KBM-7 (cell line): ENCODE measurements at places on chromosomes 2 and 18.

DNA sequence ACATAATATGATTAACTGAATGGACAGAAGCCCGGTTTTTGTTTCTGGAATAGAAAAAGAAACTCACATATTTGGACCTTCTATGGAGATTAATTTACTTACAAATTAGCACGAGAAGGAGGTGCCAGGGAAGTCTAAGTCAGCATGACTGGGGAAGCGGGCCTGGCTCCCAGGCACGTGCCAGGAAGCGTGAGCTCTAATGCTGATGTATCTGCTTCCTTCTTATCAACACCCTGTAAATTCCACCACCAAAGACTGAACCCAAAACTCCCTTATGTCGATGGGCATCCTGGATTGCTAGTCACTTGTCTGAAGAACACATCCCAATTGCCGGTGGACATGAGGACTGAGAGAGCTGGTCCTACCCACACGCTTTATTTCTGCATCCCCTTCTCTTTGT is 134.5 kb downstream of the GALNT14 start:
- no peak for DNase-seq

- no peak for DNase-seq
Observed at GRCh38 chr18:35982409-35983114, 10.1 kb downstream of the RMP24 start.

DNA sequence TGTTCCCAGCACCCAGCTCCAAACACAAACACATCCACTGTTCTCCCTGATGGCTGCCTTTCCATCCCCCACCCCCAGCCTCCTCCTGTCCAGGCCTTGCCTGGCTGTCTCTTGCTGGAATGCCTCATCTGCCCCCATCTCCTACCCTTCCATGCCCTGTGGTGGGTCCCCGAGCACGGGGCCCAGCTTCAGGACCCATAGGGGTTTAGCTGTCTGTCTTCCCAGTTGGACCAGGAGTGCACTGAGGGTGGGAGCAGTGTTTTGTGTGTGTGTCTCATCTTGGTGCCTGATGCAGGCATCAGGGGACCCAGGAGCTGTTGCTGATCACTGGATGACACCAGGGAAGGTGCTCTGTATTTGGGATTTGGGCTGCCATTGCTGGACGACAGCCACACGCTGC is 34.5 kb downstream of the GLI2 start:
- DNase-seq = no peak

DNA sequence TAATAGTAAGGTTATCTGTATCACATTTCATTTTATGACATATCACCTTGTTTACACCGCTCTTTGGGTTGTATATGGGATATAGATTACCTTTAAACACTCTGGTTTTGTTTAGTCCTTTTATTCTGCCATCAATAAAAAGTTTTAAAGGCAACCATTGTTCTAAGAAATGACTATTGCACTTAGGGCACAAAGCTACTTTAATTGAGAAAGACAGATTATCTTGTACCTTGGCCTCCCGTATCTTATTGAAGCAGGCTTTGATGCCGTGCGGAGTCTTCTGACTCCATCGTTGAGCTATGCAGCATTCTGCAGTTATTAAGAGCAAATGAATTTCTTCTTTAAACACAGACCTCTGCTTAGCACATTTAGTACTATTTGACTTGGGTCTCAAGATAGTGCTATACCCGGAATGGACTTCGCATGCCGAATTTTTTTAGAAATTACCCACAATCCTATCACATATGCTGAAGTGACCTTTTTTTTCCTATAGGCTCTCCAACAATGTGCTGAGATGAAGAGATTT is 16.7 kb downstream of the PKDCC start:
- DNase-seq = no peak

DNA sequence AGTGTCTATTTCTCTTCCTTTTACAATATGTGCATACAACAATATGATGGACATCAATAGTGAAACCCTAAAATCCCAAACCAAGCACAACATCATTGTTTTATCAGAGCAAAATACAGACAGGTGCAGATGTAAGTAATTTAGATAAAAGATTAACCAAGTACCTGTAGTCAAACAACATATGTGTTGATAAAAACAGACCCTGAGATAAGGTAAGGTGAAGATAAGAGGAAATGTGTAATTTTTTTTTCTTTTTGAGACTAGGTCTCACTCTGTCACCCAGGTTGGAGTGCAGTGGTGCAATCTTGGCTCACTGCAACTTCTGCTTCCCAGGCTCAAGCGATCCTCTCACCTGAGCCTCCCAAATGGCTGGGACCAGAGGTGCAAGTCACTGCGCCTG is 589.8 kb downstream of the PLCL1 start:
- DNase-seq = no peak

- DNase-seq = peak; percentile 72
Observed at GRCh38 chr2:38619458-38620164, 16.9 kb upstream of the HNRNPLL start.

- DNase-seq = no peak
Observed at GRCh38 chr2:50181212-50181611, 850.7 kb downstream of the NRXN1 start.

- DNase-seq = no peak
Observed at GRCh38 chr2:239182981-239183791, 217.6 kb downstream of the HDAC4 start.

DNA sequence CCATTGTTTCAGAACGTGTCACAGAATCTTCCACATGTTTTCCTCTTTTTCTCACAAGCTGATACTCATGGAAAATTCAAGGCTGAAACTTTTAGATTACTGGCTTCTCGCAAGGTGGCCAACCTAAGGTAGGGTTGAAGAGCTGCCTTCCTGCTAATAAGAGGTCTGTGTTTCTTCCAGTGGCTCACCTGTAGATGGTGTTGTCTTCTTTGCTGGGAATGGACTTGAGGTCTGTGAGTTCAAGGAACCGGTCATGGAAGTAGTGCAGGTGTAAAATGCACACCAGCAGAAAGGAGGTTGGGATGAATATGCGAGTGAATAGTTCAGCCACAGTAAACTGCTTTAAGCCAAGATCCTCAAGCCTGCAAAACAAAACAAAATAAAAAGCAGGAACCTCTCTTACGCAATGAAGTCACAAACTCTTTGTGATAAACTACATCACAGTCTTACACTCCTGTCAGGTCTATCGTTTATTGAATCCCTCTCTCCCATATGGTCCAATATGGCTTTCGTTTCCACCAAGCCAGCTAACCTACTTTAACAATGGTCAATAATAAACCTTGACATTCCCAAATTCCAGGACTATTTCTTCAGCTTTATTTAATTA is 258.9 kb downstream of the NAPG start:
- DNase-seq = no peak

GRCh38 chr2:210268281-210268680 is 43.0 kb upstream of the ACADL start:
- DNase-seq = no peak

- DNase-seq = no peak
Observed at GRCh38 chr2:98761267-98761781, 30.4 kb upstream of the MGAT4A start.

GRCh38 chr18:725646-726045 is 13.2 kb upstream of the ENOSF1 start:
- no peak for DNase-seq

DNA sequence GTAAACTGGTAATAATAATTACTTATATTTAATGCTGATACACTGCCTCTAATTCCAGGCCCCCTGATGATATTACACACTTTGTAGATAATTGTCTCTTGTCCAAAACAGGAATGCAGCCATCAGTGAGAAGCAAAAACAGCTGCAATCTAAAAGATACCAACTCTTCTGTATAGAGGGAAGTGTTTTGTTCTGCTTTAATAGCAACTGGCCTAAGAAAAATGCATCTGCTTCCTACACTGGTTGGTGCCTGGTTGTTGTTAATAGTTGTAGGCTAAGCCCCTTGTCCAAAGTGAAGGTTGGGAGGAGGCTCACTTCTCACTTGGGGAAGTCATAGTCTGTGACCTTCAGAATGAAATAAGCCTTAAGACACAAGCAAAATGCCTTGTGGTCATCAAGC is 332.0 kb downstream of the ZNF521 start:
- peak; percentile 19 for DNase-seq

DNA sequence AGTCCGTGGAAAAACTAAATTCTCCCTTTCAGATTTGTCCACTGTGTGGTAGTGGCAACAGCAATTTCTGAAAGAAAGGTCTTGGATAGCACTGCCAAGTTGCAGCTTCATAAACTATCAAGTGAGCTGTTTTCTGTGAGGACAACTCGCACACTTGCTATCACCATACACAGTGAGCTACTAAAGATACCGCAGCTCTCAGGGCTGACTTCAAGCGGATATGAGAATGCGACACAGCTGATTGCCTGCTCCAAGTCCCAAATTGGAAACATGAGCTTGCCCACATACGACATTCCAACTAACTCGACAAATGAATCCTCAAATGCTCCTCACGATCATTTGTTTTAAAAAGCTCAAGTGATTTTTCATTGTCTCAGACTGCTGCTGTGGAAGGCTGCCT is 46.2 kb downstream of the E2F6 start:
- DNase-seq = no peak

DNA sequence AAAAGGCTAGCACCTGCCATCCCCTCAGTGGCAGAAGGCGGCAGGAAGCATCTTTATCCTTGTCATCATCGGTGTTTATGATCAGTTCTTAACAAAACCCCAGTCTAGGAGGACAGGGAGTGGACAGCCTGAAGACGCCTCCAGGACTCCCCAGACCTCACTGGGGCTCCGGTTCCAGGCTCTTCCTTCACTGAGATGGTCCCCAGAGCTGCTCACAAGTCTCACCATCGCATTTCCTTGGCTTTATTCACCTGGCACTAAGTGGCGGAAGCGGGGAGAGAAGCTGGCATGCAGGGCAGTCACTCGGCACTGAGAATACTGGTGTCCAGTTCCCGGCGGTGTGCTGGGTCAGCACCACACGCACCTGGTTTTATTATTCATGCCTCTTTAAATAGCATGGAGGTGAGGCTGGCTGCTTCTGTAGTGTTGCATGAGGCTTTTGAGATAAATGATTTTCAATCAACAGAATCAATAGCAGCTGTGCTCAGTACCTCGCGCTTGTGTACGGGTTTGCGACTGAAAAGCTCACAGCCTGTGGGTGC is 68.7 kb downstream of the CABLES1 start:
- DNase-seq = no peak

- DNase-seq = no peak
Observed at GRCh38 chr2:216776066-216776850, 80.9 kb upstream of the IGFBP5 start.

GRCh38 chr2:10083692-10084211 is 3.5 kb upstream of the CYS1 start:
- no peak for DNase-seq

DNA sequence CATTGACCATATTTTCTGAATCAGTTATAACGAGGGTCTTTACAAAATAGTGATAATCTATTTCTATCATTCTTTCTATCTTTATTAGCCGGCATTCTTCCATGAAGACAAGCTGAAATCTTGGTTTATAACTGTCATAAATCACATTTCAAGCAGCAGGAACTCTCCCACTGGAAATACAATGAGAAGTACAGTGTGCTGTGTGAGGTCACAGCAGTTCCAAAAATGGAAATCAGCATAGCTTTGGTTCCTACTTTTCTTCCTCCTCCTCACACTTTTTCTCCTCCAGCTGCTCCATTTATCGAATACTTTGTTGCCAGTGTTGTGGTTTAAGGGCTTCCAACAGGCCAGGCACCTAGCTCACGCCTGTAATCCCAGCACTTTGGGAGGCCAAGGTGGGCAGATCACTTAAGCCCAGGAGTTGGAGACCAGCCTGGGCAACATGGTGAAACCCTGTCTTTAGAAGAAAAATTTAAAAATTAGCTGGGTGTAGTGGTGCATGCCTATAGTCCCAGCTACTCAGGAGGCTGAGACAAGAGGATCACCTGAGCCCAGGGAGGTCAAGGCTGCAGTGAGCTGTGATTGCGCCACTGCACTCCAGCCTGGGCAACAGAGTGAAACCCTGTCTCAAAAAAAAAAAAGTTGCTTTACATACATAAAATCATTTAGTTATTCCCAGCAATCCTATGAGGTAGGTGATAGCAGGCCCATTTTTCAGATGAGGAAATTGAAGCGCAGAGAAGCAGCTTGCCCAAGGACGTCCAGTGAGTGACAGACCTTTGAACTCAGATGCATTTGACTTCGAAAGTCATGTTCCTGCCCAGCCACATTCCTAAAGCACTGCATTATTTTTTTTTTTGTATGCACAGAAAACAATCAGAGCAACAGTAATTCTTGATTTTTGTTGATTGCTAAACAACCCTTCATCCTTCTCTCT is 34.0 kb upstream of the GPR55 start:
- no peak for DNase-seq

- DNase-seq = no peak
Observed at GRCh38 chr2:239381709-239382134, 19.1 kb downstream of the HDAC4 start.

- no peak for DNase-seq
Observed at GRCh38 chr2:9905413-9905812, 46.1 kb upstream of the GRHL1 start.

- DNase-seq = no peak
Observed at GRCh38 chr2:169738566-169739229, 5.1 kb downstream of the KLHL23 start.

DNA sequence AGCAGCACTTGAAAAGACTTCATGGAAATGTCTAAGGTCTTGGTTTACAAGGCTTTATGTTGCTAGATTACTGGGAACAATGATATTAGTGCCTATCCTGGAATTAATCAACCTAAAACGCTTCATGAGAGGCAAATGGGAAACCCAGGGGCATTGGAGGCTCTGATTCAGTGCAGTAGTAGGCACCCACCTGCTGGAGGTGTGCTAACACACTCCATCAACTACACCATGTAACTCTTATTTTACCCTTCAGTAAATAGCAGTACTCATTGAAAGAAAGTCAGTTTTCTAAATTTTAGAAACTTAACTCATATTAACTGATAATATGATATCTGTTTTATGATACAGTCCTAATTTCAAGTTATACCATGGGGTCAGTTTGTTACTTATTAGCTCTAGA is 17.4 kb upstream of the HNRNPA3 start:
- DNase-seq = no peak

DNA sequence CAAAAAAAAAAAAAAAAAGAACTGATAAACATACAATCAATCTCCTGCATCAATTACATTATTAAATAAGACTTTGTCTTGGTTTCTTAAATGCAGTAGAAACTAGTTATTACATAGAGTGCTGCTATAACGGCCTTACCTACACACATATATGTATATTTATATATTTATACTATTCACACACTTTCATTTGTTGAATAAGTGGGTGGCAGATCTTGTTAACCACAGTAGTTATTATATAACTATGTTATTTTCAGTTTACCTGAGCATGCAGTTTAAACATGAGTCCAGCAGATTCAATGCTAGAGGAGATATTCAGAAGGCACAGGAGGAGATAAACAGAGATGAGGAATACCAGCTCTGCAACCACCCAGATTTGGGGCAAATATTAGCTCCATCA is 81.5 kb upstream of the CD226 start:
- no peak for DNase-seq

- DNase-seq = no peak
Observed at GRCh38 chr2:79554899-79555298, 42.0 kb downstream of the CTNNA2 start.

- DNase-seq = no peak
Observed at GRCh38 chr2:160269803-160270570, 69.9 kb upstream of the ITGB6 start.

GRCh38 chr2:221480821-221481220 is 91.3 kb downstream of the EPHA4 start:
- no peak for DNase-seq
